ENCODE measurements at places on chromosomes 6 and 20.

GRCh38 chr6:8432614-8433013 lies 2.7 kb downstream of the SLC35B3 start:
- DNase-seq, result no peak

- DNase-seq, result no peak
Observed at GRCh38 chr20:31484001-31484400, 8.9 kb downstream of the REM1 start.

GRCh38 chr6:26034905-26035304 lies 52.3 kb upstream of the HFE start:
- DNase-seq, result no peak

- no peak for DNase-seq
Observed at GRCh38 chr6:89386917-89387491, 25.1 kb downstream of the RRAGD start.

DNA sequence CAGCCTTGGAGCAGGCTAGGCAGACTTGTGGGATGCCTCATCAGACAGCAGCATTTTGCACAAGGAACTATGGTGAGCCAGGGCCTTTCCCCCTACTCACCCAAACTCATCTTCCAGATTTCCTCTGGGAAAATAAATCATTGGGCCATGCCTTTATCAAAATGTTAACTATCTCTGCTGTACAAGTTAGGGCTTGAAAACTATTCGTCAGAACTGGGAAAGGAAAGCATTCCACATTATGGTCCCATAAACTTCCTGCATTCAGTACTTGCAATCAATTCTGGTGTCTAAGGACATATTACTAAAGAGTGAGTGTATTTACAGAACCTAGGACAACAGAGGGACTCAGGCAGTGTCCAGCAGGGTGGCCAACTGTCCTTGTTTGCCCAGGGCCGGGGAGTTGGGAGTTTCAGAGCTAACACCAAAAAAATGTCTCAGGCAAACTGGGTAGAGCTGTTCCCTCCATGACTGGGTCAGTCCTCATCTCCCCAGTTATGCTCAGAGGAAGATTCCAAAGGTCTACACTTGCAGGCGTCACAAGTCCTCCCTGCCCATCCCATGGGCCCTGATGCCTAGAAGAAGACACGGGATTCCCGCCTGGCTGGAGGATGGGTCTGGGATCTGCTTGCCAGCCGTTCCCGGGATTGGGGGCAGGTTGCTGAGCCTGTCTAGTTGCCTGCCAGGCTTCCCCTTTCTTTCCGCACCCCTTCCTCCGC lies 72.2 kb downstream of the SLC22A3 start:
- no peak for DNase-seq

DNA sequence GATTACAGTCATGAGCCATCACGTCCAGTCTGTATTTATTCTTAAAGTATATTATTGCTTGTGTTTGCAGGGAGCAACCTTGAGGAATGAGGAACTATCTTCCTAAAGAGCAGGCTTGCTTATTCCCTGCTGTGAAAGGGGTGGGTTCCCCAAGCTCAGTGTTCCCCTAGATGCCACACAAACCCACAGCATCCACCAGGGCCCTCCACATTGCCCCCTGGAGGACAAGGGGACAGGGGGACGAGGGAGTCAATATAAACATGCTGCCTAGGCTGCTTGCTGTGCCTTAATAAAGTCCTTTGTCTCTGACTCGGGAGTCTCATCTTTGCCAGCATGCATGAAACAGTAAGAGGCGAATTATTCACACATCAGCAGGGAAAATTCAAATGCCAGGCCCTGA lies 8.0 kb upstream of the IDH3B start:
- no peak for DNase-seq

GRCh38 chr20:9867196-9867980 lies 28.5 kb upstream of the PAK5 start:
- no peak for DNase-seq

- DNase-seq, result no peak
Observed at GRCh38 chr6:6515691-6516607, 72.6 kb upstream of the LY86 start.

- DNase-seq, result no peak
Observed at GRCh38 chr6:73742433-73742832, 46.4 kb downstream of the CD109 start.

DNA sequence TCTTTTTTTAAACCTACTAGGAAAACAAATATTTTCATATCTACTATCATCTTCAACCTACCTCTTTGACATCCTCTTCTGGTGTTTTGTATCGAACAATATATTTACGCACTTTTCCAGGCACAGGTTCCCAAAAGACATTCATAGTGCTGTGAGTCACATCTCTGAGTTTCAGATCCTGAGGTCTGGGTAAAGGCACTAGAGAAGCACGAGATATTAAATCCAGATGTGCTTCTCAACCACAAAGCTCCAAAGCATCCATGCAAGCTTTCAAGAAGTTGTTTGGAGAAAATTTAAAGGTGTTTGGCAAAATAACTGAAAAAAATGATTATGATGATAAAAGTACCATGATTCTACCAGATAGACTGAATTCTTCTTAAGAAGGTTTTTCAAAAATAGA lies 62.7 kb downstream of the COL12A1 start:
- DNase-seq, result no peak

- DNase-seq, result no peak
Observed at GRCh38 chr6:104431096-104431495, 428.6 kb downstream of the HACE1 start.

GRCh38 chr6:149830731-149831307 lies 33.3 kb downstream of the LRP11 start:
- no peak for DNase-seq

DNA sequence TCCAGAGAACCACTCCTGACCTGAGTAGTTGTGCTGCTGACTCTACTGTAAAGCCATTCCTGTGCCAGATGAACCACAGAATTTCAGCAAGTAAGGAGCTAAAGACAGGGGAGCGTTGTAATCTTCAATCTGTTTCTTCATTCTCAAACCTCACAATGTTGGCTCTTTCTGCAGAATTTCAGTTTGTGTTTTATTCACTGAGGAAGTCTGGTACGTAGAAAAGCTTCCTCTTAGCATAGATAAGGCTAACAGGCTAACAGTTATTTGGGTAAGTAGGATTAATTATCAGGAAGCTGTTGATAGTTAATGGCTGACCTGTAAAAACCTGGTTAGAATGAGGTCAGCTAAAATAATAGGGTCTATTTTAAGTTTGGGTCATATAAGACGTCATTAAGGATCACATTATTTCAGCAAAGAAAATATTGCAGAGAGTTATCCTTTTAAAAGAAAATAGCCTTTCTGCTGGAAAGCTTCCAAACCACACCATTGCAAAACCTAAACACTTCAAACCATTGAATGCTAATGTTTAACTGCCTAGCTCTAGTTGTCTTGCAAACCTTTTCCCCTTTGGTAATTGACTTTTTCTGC lies 14.1 kb upstream of the TENT5A start:
- no peak for DNase-seq

- no peak for DNase-seq
Observed at GRCh38 chr6:100099189-100100074, 105.4 kb upstream of the MCHR2 start.

DNA sequence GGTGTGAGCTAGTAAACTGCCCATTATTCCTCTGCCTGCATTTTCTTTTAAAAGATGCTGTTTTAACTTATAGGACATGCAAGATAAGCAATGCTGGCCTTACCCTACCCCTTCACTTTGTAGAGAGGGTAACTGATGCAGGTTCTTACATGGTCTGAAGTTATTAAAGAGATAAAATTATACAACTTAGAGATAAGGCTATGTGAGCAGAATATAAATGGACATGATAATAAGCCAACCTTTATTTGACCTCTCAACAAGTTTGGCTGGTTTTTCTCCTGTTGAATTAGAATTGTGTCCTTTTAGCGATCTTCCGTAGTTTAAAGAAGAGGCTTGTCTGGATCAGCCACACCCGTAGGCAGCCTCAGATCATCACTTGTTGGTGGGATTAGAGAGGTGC lies 377.0 kb downstream of the BTBD3 start:
- no peak for DNase-seq

- DNase-seq, result no peak
Observed at GRCh38 chr6:120228297-120228696, 878.7 kb upstream of the MAN1A1 start.

- no peak for DNase-seq
Observed at GRCh38 chr6:159065759-159066329, 21.1 kb upstream of the TAGAP start.

DNA sequence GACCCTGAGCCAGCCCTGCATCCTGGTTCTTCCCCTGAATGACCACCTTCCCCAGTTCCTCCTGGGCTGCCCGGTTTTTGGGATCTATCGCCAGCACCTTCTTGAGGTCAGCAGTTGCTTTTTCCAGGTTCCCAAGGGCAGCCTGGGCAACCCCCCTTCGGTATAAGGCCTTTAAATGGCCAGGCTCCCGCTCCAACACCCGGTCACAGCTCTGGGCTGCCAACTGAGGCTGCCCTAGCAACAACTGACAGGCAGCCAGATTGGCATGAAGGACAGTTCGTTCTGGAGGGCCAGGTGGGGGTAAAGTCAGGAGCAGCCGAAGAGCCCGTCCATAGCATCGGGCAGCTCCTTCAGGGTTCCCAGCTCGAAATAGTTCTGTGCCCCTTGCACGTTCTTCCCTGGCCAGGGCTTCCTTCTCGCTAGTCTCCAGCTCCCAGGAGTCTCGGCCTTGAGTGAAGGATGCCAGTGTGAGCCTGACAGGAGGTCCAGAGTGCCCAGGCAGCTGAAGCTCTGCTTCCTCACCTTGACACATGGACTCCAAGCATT lies 778 bp upstream of the ATF6B start:
- no peak for DNase-seq

DNA sequence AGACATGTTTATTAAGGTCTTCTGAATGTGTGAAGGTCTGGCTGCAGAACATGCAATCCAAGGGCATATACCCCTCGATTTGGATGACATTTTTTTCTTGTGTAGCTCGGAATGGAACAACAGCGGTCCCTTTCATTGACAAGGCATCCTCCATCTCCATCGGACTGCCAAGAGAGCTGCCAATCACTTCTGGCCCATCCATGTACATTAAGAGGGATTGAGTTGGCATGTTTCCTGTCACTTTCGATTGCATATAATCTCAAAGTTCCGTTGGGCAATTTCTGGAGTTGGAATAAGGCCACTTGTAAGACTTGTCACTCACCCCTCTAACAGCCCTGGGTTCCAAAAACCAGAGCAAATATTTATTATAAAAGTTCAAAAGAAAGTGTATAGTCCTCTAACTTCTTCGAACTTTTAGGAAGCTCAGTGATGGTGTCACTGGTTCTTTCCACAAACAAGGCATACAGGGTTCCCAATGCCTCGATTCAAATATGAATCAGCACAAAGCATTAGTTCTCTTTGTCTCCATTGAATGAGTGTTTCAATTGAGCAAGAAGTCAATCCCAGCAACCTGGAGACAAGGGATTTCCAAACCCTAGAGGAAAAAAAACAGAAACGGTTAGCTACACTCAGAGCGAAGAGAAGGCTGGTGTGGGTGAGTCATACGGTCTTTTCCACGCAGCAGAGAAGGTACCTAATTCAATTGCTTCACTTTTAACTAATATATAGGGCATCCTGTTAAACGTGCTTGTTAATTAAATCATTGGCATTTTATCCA lies 10.9 kb downstream of the ZNF217 start:
- no peak for DNase-seq

GRCh38 chr20:5602346-5602745 lies 147.9 kb upstream of the SHLD1 start:
- DNase-seq, result no peak

GRCh38 chr6:152503546-152503945 lies 133.6 kb downstream of the SYNE1 start:
- no peak for DNase-seq

GRCh38 chr6:2266031-2266795 lies 20.8 kb upstream of the GMDS start:
- no peak for DNase-seq

DNA sequence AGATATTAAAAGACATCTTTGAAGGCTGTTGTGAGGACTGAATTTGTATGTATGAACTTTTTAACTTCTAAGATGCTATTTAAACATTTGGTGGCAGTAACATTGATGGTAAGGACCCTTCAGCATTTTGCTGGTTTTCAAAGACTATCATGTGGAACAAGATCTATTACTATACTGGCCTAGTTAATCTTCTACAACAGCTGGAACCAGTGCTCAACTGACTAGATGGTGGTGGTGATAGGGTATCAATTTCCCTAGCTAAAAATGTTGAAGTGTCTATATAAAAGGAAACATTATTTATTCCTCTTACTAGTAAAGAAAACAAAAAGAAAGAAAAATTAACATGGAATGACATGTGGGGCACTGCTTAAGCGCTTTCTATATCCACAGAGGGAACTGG lies 195.7 kb downstream of the TASP1 start:
- DNase-seq, result no peak

- DNase-seq, result no peak
Observed at GRCh38 chr6:114085211-114085610, 114.3 kb upstream of the HDAC2 start.

- no peak for DNase-seq
Observed at GRCh38 chr6:167120583-167120903, 2.4 kb upstream of the CCR6 start.

DNA sequence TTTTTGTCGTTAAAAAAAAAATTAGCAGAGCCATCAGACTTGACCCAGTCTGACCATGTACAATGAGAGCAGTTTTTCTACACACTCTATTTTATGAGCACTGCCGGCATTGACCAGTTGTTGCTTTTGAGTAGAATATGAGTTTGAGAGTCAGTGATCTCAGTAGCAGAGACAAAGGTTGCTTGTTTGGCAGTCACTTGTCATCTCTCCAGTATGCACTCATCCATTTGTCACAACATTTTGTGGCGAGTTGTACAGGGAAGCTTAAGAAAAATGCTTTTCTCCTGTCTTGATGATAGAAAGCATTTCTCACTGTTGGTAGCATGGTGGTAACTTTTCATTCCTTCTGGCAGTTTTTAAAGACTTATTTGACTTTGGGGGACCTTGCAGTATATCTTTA lies 159.9 kb downstream of the MMS22L start:
- DNase-seq, result no peak

- DNase-seq, result no peak
Observed at GRCh38 chr6:91447081-91447480, 860.2 kb upstream of the MAP3K7 start.

- no peak for DNase-seq
Observed at GRCh38 chr20:58637466-58638213, 13.4 kb upstream of the STX16 start.

DNA sequence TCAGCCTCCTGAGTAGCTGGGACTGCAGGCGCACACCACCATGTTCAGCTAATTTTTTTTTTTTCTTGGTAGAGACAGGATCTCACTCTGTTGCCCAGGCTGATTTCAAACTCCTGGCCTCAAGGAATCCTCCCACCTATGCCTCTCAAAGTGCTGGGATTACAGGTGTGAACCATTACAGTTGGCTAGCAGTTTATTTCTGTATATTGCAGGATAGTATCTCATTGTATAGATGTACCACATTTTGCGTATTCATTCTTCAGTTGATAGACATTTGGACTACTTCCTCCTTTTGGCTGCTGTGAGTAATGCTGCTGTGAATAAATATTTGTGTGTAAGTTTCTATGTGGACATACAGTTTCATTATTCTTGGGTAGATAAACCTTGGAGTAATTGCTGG lies 32.9 kb downstream of the ASXL1 start:
- DNase-seq, result no peak

DNA sequence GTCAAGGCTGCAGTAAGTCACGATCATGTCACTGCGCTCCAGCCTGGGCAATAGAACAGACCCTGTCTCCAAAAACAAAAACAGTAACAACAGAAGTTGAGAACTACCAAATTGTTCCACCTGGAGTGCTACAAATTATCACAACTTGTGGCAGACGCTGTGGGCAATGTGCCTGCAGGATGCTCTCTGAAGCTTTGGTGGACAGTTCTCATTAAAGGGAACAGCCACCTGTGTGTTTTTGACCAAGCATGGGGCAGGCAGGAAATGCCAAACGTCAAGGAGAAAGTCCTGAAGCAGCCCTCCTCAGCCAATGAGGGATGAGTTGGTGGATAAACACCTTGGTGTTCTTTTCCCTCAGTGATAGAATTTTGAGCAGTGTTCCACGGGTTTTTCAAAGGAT lies 15.8 kb downstream of the COX4I2 start:
- no peak for DNase-seq

Data from left renal cortex interstitium (tissue), 4 donors.